Upper lobe of right lung (tissue), 1 donor: ENCODE measurements at places on chromosomes 2 and 18. TPM values are rescaled to one million over a fixed set of nuclear protein-coding genes. Genes with fewer than 3 reads are reported as not detected.

The ADAM23 gene
- total RNA-seq = 2.5 TPM

The ABCG8 gene
- total RNA-seq = not detected

The PLEK gene
- 32.9 TPM for total RNA-seq

The STPG4 gene
- total RNA-seq = not detected

The TPO gene
- total RNA-seq = not detected

The FLACC1 gene
- 3.6 TPM for total RNA-seq

The CNTNAP5 gene
- not detected for total RNA-seq

The RNASEH1 gene
- total RNA-seq = 18.6 TPM

The SERPINB4 gene
- total RNA-seq = not detected

The LCT gene
- not detected for total RNA-seq

The C2orf66 gene
- 0.38 TPM for total RNA-seq

DNA sequence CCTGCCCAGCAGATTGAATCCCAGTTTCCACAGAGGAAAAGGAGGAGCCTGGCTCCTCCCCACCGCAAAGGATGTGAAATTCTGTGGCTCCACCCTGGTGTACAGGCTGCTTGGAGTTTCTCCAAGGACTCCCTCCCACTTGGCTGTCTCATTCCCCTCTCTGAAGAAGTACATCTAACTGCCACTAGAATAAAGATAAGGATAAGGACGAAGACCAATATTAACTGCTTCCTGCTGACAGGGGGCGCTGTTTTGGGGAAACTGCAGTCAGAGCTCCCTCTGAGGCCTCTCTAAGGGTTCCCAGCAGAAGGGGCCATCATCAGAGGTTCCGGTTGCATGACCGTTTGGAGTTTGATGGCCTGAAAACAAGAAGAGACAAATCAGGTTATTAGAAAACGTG, 790.9 kb downstream of the CPS1 start:
- DNase-seq = no peak

GRCh38 chr2:23106242-23106785, 278.7 kb upstream of the KLHL29 start:
- DNase-seq = no peak

DNA sequence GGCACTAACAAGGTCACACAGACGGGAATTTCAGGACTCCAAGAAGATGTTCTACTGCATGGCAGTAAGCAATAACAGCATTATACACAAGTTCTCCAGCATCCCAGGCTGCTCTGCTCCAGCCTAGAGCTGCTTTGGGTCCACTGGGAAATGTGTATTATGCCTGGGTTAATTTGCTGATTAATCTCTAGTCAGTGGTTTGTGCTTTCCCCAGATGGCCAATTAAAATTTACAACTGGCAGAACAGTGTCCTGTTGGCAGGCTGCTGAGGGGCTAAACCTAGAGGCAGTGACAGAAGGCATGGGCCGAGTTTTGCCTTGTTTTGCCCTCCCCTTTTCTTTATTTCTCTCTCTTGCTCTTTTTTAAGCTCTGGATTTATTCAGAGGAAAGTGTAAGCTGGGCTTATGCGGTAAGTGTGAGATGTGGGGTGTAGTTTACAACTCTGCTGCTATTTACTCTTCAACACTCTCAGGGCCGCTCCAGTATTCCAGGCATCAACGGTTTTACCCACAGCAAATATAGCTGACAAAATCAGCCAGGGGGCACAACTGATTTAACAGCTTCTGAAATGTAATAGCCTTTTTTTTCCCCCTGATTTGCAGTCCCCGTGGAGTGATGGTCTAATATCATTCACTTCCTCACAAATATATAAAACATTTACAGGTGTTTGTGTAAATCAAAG, 348.0 kb downstream of the GPD2 start:
- no peak for DNase-seq

DNA sequence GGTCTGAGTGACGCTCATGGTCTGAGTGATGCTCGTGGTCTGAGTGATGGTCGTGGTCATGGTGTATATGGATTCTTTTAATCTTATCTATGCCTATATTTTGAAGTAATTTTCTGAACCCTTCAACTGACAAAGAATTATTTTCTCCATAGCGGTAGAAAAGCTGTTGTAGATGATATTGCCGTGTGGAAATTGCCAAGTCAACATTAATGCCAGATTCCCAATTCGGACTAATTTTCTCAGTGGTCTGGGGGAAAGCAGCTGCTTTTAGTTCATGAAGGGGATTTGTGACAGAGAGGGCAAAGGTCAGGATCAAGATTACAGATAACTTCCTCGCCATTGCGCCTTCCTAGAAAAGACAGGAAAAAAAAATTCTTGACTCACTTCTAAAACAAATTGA, 2.5 kb downstream of the SLC39A6 start:
- DNase-seq = no peak

- peak; percentile 50 for DNase-seq
These were observed 27.7 kb downstream of the ADRA2B start for GRCh38 chr2:96088340-96089335.

DNA sequence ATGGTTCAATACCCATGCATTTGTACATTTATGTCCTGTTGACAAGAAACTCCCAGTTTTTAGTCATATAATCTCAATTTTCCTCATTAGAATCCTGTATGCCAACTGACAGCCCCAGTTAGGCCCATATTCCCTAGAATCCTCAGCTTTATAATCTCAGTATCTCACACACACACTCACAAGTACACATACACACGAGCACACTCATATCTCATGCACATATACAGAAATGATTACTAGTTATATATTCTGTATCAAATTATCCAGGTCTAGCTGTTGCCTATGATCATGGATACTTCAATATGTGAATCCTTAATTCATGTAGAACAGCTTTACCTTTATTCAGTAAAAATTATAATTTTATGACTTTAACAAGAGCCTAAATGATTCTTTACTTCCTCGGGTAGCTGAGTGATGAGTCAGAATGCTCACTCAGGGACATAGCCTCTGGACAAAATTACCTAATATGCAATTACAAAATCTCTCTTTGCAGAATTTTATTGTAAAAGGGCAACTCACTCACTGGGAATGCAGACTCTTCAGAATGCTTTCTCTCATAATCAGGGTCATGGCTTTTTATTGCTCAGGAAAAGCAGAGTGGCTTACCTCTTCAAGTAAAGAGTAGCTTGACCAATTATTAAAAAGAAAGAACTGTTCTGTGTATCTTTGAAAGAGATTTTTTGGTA, 193.6 kb upstream of the PIK3C3 start:
- no peak for DNase-seq

DNA sequence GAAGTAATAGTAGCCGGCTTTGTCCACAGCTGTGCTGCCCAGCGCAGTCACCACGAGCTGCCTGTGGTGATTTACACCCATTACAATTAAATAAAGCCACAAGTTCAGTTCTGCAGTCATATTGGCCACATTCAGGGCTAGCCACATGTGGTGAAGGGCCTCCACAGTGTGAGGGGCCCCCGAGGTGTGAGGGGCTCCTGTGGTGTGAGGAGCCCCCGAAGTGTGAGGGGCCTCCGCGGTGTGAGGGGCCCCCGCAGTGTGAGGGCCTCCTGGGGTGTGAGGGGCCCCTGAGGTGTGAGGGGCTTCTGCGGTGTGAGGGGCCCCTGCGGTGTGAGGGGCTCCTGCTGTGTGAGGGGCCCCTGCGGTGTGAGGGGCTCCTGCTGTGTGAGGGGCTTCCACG, 191.2 kb downstream of the CTIF start:
- DNase-seq = no peak

DNA sequence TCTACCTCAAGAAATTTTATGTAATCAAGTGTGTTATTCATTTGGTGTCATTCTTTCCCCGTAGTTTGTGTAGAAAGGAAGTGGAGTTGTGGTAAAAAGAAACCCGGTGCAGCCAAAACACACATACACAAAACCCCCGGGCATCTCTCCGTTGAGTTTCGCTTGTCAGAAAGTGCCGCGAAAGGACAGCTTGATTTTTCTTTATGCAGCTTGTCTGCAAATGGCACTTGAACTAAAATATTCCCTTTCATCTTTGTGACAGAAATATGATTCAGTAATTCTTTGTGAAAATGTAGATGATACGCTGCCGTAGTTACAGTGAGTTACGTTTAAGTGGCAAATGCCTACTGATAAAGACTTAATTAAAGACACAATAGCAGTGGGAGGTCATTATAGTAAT, 268.8 kb upstream of the SPRED2 start:
- DNase-seq = no peak

DNA sequence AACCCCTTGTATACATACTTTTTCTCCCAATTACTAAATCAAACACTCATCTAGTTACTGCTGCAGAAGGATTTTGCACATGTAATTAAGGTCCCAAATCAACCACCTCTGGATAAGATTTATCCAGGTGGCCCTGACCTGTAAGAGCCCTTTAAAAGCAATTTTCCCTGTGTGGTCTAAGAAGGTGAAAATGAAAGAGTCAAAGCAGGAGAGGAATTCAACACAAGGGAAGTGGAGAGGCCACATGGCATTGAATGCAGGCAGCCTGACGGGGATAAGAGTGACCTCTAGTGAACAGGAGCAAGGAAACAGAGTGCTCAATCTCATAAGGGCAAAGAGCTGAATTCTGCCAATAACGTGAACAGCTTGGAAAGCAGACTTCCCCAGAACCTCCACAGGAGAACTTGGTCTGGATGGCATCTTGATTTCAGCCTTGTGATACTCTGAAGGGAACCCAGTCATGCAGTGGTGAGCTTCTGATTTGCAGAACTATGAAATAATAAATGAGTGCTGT, 27.2 kb downstream of the PPP3R1 start:
- DNase-seq = no peak

GRCh38 chr2:124804014-124804940, 779.2 kb downstream of the CNTNAP5 start:
- DNase-seq = no peak

DNA sequence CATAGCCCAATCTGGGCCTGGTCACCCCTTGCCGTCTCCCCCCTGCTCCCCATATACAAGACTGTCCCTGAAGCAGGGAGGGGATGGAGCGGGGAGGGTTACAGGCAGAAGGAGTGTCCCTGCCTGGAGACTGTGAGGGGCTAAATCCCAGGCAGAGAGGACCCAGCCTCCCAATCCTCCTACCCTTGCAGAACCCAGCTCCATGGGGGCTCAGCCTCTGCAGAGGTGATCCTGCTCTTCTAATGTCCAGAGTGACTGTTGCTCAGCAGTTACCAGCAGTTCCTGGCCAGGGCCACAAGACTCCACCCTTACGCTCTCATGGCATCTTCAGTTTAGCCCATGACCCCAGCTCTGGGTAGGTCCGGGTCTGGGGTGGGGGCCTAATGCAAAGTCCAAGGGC, 58.1 kb downstream of the COA5 start:
- DNase-seq = no peak

DNA sequence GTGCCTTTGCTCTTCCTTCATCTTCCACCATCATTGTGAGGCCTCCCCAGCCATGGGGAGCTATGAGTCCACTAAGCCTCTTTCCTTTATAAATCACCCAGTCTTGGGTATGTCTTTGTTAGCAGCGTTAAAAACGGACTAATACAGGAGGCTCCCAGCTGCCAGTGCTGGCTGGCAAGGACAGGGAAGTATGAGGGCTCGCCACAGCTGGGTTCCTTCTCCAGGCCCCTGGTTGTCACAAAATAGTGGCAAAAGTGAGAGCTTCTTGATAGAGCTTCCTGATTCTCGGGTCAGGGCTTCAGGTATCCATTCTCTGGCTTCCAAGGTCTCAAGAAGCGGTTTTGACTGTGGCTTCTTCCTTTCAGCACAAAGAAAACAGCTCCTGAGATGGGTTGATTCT, 85.0 kb downstream of the ZNF516 start:
- no peak for DNase-seq

- DNase-seq = peak; percentile 62
These were observed 5.0 kb upstream of the DGKD start for GRCh38 chr2:233349005-233349998.

GRCh38 chr18:70693246-70693645, 404.4 kb downstream of the SOCS6 start:
- no peak for DNase-seq

DNA sequence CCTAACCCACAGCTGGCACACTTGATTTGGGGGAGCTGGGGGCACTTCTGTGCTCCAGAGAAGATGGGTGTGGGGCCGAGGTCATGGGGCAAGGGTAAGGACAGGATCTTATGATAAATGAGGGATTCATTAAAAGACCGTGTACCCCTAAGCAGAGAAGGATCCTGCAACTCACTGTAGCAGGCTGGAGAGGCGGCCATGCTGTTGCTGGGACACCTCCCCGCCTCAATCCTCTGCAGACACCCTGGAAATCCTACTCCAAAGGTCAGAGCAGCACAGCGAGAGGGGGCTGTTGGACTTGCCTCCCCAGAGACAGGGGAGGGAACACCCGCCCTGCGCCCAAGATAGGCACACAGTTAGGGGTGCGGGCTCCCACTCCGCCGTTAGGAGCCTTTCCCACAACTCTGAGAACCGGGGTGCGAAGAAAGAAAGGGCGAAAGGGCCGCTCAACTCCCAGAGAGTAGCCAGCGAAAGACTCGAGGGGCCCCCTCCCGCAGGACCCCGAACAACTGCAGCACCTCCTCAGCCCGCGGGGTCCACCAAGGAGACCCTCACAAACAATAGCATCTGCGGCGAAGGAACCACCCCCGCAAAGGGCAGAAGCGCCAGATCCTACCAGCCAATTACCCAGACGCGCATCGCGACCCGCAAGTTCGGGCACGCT, 1.4 kb downstream of the PARD6G start:
- DNase-seq = no peak

- no peak for DNase-seq
These were observed 36.0 kb upstream of the STAT1 start for GRCh38 chr2:191049728-191050639.
